ENCODE measurements at places on chromosomes 5 and 9.

- DNase-seq, result no peak
Observed at GRCh38 chr9:27209034-27209433, 87.9 kb downstream of the EQTN start.

DNA sequence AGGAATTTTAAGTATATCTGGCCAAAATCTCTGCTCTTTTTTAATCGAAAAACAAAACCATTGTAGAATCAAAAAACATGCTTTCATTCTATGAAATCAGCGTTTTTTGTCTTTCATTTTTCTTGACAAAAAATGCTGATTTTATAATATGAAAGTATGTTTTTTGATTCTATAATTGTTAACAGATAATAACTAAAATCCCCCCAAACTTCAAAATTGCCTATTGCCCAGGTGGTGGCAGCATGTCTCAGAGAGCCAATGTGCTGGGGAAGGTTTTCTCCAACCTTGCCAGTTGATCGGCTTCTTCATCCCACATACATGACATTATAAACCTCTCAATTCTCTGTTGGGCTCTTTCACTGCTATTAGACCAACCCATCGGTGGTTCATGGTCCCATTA, 5.1 kb upstream of the SMIM15 start:
- DNase-seq, result peak; percentile 16

- DNase-seq, result peak; percentile 47
Observed at GRCh38 chr9:114177423-114178064, 22.2 kb downstream of the COL27A1 start.

GRCh38 chr5:1014346-1014745, 5.7 kb downstream of the NKD2 start:
- DNase-seq, result no peak

- DNase-seq, result no peak
Observed at GRCh38 chr9:17470036-17470813, 108.6 kb upstream of the SH3GL2 start.

- DNase-seq, result no peak
Observed at GRCh38 chr9:85971731-85972130, 30.8 kb downstream of the NAA35 start.

Measured in GM04504 (cell line).